ENCODE measurements at places on chromosomes 11 and 22.

GRCh38 chr11:116686866-116687265, 85.9 kb downstream of the BUD13 start:
- no peak for DNase-seq

DNA sequence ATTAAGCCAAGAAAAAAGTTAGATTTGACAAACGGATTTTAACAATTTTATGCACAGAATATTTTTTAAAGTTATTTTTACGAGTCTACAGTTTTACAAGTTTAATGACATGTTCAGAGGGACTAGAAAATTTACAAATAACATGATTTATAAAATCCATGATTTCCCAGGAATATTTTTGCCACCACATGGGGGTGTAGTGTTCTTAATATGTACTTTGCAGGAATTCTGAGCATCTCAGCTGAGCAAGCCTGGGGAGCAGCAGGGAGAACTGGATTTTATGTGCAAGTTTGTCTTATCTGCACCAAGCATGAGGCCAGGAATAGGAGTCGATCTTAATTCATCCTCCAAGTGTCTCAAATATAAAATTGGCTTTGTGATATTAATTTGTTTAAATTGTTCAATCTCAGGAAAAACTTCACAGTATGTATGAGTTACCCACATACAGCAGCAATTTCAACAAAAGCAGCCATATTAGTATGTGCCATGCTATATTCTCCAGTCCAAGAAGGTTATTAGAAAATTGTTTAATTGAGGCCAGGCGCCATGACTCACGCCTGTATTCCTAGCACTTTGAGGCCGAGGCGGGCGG, 826.3 kb downstream of the DLG2 start:
- DNase-seq, result no peak

- DNase-seq, result no peak
Measured at GRCh38 chr11:134334796-134335571, 3.2 kb downstream of the GLB1L2 start.

- DNase-seq, result no peak
Measured at GRCh38 chr11:34341931-34342533, 15.8 kb downstream of the ABTB2 start.

- DNase-seq, result no peak
Measured at GRCh38 chr22:17381192-17381913, 12.1 kb downstream of the CECR2 start.

GRCh38 chr11:118908901-118909618, 16.7 kb downstream of the BCL9L start:
- peak; percentile 66 for DNase-seq

All from NCI-H1694 treated with DMSO at 0.1 percent for 48 hours (cell line).